ENCODE measurements at places on chromosomes 3 and 15.

GRCh38 chr15:96472681-96473080, 142.2 kb downstream of the NR2F2 start:
- H3K36me3 ChIP-seq, result no peaks in the 10 kb centered on the region
- H3K27ac ChIP-seq, result no peak overlapping the region
- no peak overlapping the region for H3K4me3 ChIP-seq
- DNase-seq, result no peak
- no peaks in the 10 kb centered on the region for H3K4me1 ChIP-seq
- peaks cover 23% of the 10 kb centered on the region for H3K27me3 ChIP-seq

DNA sequence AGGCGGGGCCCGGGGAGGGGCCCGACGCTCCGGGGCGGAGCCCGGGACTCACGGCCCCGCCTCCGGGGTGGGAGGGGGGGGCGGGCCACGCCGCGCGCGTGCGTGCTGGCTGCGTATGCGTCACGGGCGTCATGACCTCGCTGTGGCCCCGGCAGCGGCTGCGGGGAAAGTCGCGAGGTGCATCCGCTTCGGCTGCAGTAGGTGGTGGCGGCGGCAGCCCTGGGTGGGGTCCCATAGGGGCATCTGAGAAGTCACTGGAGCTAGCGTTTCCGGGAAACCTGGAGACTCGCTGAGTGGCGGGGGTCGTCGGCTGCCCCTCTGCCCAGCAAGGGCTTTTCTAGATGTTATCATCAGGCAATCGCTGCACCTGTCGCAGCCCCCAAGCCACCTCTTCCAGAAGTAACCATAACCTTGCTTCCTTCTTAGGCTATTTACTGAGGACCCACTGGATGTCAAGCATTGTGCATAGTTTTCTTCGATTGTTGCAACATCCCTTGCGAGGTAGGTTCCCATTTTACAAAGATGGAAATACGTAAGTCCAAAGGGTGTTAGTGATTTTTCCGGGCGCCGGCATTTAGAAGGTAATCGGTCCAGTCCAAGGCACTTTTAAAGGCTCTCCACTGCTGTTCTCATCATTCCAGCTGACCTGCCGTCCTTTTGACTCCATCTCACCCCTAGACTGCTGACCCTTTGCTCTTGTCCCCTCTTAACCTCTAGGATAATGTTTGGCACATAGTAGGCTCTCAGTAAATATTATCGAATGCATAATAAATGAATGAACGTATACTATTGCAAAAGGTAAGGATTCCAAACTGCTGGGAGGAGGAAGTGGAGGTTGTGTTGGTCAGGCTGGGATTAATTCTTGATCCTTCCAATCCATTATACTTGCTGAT, at the start of gene GDPGP1:
Gene GDPGP1 (plus strand): TSS at position 114 of the 893 bp plus-strand sequence. CDS start 6,700 bp downstream, outside the sequence.
- H3K27me3 ChIP-seq, result no peaks in the 10 kb centered on the region
- no peaks in the 10 kb centered on the region for H3K36me3 ChIP-seq
- peak within 1 kb of the TSS; percentile 65 for H3K4me3 ChIP-seq
- H3K4me1 ChIP-seq, result peaks cover 23% of the 10 kb centered on the region
- peak; percentile 41 for DNase-seq

- H3K4me1 ChIP-seq, result no peaks in the 10 kb centered on the region
- no peak overlapping the region for H3K27ac ChIP-seq
- H3K36me3 ChIP-seq, result no peaks in the 10 kb centered on the region
- no peak overlapping the region for H3K4me3 ChIP-seq
- no peak for DNase-seq
- H3K27me3 ChIP-seq, result no peaks in the 10 kb centered on the region
These were observed 28.7 kb downstream of the USP8 start for GRCh38 chr15:50452927-50453326.

DNA sequence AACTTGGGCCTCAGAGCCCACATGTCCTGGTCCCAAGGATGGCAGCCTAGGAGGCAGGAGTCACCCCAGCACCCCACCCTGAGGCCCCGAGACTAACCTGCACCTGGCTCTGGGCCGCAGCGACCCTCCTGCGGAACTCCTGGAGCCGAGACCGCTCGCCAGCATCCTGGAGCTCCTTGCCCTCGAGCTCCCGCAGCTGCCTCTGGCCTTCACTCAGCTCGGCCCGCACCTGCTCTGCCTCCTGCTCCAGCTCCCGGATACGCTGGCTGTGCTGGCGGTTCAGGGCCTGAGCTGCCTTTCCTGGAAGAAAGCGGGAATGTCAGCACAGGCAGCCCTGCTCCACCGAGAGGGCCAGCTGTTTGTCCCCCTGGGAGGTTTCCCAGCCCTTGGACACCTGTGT, 13.2 kb downstream of the KIF7 start:
- H3K4me1 ChIP-seq, result no peaks in the 10 kb centered on the region
- no peaks in the 10 kb centered on the region for H3K27me3 ChIP-seq
- no peak for DNase-seq

DNA sequence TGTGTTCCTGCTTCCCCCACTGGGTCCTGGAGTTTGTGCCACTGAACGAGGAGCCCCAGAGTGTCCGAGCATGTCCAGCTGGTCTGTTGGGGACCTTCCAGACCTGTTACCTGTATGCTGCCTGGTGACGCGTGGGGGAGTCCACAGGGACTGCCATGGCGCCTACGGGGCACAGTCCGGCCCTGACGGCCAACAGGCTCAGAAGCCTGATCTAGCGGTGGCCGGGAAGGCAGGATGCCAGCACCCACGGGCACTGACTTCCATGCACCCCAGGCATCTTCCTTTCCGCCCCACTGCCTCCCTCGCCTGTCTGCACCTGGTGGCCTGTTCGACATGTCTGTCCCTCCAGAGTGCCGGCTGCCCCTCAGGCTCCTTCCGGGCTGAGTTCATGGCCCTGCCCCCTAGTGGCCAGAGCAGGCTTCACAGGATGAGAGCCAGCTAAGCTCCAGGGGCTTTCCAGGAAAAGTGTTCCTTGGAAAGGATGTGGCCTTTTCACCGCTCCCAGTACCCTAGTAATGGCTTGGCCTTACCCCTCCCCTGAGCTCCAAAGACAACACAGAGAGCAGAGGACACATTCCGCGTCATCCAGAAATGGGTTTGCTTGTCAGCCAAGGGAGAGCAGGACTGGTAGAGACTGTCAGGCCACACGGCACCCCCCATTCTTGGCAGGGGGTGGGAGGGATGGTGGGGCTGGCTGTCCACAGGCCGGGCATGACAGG, 35.7 kb downstream of the NGRN start:
- no peak overlapping the region for H3K27ac ChIP-seq
- no peaks in the 10 kb centered on the region for H3K4me1 ChIP-seq
- DNase-seq, result peak; percentile 68
- no peaks in the 10 kb centered on the region for H3K36me3 ChIP-seq
- no peak overlapping the region for H3K4me3 ChIP-seq

DNA sequence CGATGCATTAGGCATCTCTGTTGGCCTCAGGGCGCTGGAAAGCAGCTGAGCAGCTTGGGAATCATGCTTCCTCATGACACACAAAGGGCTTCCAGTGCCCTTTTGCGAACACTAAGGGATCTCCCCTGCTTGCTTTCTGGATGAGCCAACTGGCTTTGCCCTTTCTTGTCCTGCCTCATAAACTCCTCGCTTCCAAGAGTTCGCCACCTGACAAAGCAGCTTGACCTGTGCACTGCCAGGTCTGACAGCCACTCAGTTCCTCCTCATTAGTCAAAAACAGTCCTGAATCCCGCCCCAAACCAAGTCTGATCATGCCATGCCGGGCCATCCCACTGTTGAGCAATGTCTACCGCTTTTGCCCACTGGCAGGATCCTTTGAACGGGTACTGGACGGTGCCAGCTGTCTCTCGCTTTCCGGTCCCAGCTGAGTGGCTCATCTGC, 265.4 kb upstream of the LYSMD4 start:
- H3K36me3 ChIP-seq, result no peaks in the 10 kb centered on the region
- no peak overlapping the region for H3K4me3 ChIP-seq
- H3K27ac ChIP-seq, result no peak overlapping the region
- no peak for DNase-seq

DNA sequence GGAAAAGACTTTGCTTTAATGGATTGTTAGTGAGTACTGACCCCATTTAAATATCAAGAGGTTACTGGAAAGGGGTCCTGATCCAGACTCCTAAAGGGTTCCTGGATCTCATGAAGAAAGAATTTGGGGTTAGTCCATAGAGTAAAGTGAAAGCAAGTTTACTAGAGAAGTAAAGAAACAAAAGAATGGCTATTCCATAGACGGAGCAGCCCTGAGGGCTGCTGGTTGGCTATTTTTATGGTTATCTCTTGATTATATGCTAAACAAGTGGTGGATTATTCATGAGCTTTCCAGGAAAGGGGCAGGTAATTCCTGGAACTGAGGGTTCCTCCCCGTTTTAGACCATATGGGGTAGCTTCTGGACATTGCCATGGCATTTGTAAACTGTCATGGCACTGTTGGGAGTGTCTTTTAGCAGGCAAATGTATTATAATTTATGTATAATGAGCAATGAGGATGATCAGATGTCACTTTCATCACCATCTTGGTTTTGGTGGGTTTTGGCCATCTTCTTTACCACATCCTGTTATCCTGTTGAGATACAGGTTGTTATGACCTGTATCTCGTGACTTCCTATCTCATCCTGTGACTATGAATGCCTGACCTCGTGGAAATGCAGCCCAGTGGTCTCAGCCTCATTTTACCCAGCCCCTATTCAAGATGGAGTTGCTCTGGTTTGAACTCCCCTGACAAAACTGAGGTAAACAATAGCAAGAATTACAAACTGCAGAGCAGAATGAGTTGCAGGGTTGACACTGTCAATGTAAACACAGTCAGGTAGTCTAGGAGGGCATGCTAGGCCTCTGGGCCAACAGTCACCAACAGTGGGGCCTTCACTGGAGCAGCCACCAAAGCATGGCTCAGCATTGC, 10.3 kb upstream of the GPR160 start:
- H3K4me3 ChIP-seq, result no peak overlapping the region
- H3K4me1 ChIP-seq, result peaks cover 5% of the 10 kb centered on the region
- no peak for DNase-seq
- no peak overlapping the region for H3K27ac ChIP-seq
- no peaks in the 10 kb centered on the region for H3K36me3 ChIP-seq

DNA sequence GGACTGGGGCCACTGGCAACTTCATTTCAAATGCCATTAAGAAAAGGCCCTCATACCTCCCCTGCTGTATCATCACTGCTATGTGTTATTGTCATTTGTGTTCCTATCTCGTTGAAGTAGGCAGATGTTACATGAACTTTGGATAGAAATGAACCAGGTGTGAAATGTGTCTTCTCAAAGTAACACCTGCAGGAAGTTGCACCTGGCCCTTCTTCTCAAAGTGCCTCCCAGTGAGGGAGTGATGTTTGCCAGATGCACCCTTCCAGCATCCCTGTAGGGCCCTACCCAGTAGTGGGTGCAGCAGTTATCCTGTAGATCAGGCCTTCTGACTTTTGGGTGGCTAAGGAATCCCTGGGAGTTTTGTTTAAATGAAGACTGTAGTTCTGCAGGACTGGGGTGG, 197.7 kb upstream of the CTNNB1 start:
- peaks cover 2% of the 10 kb centered on the region for H3K4me1 ChIP-seq
- no peak overlapping the region for H3K27ac ChIP-seq

GRCh38 chr3:42189001-42189460, 77.0 kb downstream of the CCK start:
- no peak for DNase-seq
- no peaks in the 10 kb centered on the region for H3K27me3 ChIP-seq
- peak overlapping the region; percentile 2 for H3K27ac ChIP-seq
- H3K36me3 ChIP-seq, result no peaks in the 10 kb centered on the region

GRCh38 chr15:43208052-43209002, 12.5 kb downstream of the EPB42 start:
- no peak overlapping the region for H3K27ac ChIP-seq
- H3K27me3 ChIP-seq, result no peaks in the 10 kb centered on the region
- no peaks in the 10 kb centered on the region for H3K36me3 ChIP-seq
- DNase-seq, result no peak
- no peaks in the 10 kb centered on the region for H3K4me1 ChIP-seq
- H3K4me3 ChIP-seq, result no peak overlapping the region

DNA sequence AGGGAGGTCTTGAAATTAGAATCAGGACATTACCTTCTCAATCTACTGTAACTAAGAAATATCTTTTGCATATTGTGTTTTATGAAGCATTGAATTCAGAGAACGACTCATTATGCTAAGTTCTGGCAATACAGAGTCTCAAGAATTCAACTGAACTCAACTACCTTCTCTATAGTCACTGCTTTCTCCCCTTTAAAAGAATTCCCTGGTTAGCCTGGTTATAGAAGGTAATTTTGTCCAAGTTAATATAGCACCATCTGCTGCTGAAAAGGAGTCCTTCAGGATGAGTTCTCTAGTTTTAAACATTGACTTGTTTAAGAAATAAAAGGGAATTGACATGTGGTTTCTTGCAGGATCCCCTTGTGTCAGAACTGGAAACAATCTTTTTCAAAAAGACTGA, 60.2 kb downstream of the IL16 start:
- H3K27me3 ChIP-seq, result no peaks in the 10 kb centered on the region
- peak; percentile 41 for DNase-seq
- H3K4me1 ChIP-seq, result no peaks in the 10 kb centered on the region
- H3K27ac ChIP-seq, result no peak overlapping the region

- no peak overlapping the region for H3K27ac ChIP-seq
- peak; percentile 90 for DNase-seq
- H3K27me3 ChIP-seq, result no peaks in the 10 kb centered on the region
- H3K4me3 ChIP-seq, result peak overlapping the region; percentile 65
- H3K36me3 ChIP-seq, result no peaks in the 10 kb centered on the region
- H3K4me1 ChIP-seq, result no peaks in the 10 kb centered on the region
These were observed 1037.2 kb downstream of the IGSF11 start for GRCh38 chr3:117997201-117998049.

GRCh38 chr3:122635789-122636188, 44.9 kb upstream of the PARP14 start:
- H3K27ac ChIP-seq, result no peak overlapping the region
- H3K36me3 ChIP-seq, result no peaks in the 10 kb centered on the region
- H3K4me1 ChIP-seq, result no peaks in the 10 kb centered on the region
- no peak overlapping the region for H3K4me3 ChIP-seq
- no peak for DNase-seq

- no peaks in the 10 kb centered on the region for H3K4me1 ChIP-seq
These were observed 125.4 kb downstream of the TP63 start for GRCh38 chr3:189756582-189757078.

DNA sequence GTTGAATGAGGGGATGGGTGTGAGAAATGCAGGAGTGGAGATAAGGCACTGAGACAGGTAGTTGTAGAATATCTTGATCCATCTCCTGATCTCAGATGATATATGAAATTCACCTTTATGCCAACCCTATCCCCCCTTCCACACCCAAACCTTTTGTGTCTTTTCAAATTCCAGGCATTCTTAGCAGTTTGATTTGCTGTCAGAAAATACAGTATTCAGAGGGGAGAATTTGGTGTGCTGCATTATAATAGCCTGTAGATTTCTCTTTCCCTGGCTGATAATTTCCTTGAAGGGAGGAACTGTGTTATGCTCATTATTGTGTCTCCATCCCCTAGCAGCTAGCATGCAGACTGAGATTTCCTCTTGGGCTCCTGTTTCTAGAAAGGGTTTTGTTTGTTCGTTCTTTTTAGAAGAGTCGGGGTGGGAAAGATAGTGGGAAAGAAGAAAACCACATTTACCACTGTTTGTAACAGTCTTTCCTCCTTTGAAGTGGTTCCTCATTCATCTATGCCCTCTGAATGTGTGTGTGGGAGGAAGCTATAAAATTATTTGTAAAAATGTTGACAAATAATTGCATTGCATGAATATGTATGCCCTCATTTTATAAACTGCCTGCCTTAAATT, 373.4 kb downstream of the DIPK2A start:
- no peak overlapping the region for H3K4me3 ChIP-seq
- H3K27me3 ChIP-seq, result no peaks in the 10 kb centered on the region
- no peak for DNase-seq
- H3K4me1 ChIP-seq, result peaks cover 18% of the 10 kb centered on the region
- H3K36me3 ChIP-seq, result no peaks in the 10 kb centered on the region
- H3K27ac ChIP-seq, result no peak overlapping the region

- peaks cover 23% of the 10 kb centered on the region for H3K4me1 ChIP-seq
- no peaks in the 10 kb centered on the region for H3K36me3 ChIP-seq
- H3K4me3 ChIP-seq, result no peak overlapping the region
- H3K27ac ChIP-seq, result no peak overlapping the region
- no peaks in the 10 kb centered on the region for H3K27me3 ChIP-seq
These were observed 491.6 kb upstream of the TPRG1 start for GRCh38 chr3:188680189-188680588.

All from hepatocyte (in vitro differentiated cells).